Endothelial cell of umbilical vein (primary cell): ENCODE measurements at places on chromosomes 5 and 9. TPM values are rescaled to one million over a fixed set of nuclear protein-coding genes. Genes with fewer than 3 reads are reported as not detected.

The DOCK2 gene
- total RNA-seq: 0.62 and 4.8 TPM in 2 replicates

DNA sequence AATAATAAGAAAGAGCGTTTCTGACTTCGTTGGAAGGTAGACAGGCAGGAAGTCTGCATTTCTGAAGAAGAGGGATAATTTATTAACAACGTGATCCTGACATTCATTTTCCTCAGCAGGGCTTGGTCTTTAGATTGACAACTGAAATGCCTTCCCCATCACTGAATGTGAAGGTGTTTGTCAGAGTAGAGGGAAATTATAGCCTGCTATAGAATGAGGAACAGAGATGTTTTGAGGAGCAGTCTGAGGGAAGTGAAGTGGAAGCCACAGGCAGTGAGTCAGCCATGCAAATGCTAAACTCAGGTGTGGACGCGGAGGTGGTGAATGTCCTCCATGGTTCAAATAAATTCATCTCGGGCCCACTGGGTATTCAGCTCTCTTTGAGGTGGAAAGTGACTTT is 30.5 kb downstream of the C7 start:
- H3K27me3 ChIP-seq: no peaks in the 10 kb centered on the region
- no peak overlapping the region for H3K4me3 ChIP-seq
- H3K36me3 ChIP-seq: no peaks in the 10 kb centered on the region
- H3K4me1 ChIP-seq: no peaks in the 10 kb centered on the region

DNA sequence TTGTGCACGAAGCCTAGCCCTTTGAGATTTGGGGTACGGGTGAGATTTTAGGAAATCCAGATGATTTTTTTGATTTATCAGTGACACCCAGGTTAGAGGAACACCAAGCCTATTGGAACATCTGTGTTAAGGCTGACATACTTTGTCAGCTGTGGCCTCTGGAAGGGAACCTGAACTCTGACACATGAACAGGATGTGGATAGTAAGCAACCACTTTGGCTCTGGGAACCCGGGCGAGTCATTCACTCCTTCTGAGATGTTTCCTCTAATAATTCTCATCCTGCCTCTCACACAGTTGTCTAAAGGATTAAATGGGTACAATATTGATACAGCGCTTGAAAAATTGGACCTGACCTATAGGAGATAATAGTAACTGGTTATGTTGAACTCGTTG is 67.8 kb downstream of the FGF1 start:
- peak; percentile 35 for DNase-seq
- H3K4me1 ChIP-seq: no peaks in the 10 kb centered on the region
- no peak overlapping the region for H3K4me3 ChIP-seq
- H3K36me3 ChIP-seq: no peaks in the 10 kb centered on the region

The FAM153A gene
- not detected in 2 replicates for total RNA-seq

DNA sequence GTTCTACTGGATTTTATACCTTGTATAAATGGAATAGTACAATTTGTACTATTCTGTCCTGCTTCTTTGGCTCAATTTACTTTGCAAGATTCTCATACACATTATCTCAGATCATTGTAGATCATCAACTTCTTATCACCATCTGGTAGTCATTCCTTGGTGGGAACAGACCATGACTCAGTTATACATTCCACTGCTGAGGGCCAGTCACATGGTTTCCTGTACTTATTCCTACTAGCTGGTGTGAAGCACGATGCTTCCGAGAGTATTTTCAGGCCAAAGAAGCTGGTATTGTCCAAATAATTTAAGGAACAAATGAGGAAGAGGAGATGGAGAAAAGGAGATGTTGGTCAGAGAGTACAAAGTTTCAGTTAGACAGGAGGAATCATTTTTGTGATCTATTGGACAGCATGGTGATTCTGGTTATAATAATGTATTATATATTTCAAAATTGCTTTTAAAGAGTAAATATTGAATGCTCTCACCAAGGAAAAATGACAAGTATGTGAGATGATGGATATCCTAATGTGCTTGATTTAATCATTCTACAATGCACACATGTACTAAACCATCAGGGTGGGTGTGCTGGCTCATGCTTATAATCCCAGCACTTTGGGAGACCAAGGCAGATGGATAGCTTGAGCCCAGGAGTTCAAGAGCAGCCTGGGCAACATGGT is 124.1 kb downstream of the SYK start:
- no peaks in the 10 kb centered on the region for H3K27me3 ChIP-seq
- H3K36me3 ChIP-seq: no peaks in the 10 kb centered on the region
- H3K27ac ChIP-seq: no peak overlapping the region
- no peak overlapping the region for H3K4me3 ChIP-seq

DNA sequence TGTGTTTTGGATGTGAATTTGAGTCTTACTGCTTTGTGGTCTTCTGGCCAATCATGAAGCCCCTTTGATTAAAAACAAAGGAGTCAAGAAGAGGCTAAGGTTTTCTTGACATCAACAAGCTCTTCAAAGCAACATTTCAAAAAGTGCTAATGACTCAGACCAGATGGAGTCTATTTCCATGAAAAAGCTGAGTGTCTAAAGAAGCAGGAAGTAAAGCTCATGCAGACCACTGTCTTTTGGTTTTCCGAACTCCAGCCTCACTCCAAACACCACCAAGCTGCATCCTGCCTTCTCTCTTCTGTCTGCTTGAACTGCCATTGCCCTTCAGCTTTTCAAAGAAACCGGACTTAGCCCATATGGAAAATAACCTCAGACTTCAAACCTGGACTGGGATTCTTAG is 115.2 kb downstream of the PRDM6 start:
- no peaks in the 10 kb centered on the region for H3K36me3 ChIP-seq
- H3K27me3 ChIP-seq: no peaks in the 10 kb centered on the region
- DNase-seq: no peak
- no peak overlapping the region for H3K27ac ChIP-seq
- H3K4me1 ChIP-seq: no peaks in the 10 kb centered on the region
- H3K4me3 ChIP-seq: no peak overlapping the region

DNA sequence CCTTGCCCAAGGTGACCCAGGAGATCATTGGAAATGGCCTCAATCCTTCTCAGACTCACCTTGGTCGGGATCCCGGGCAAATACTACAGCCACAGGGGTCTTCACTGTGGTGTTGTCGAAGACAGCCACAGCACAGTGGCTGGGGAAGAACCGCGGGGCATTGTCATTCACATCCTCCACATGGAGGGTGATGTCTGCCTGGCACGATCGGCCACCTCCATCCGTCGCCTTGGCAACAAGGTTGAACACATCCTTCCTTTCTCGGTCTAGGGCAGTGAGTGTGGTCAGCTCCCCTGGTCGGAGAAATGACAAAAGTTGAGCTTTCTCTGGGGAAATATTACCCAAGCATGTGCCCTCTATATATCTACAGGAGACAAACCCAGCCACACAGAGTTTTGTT is 56.8 kb downstream of the FAT2 start:
- H3K4me1 ChIP-seq: no peaks in the 10 kb centered on the region
- H3K27ac ChIP-seq: no peak overlapping the region
- no peak overlapping the region for H3K4me3 ChIP-seq
- peaks cover 2% of the 10 kb centered on the region for H3K27me3 ChIP-seq
- no peak for DNase-seq
- no peaks in the 10 kb centered on the region for H3K36me3 ChIP-seq

GRCh38 chr5:124157320-124157719 is 589.1 kb downstream of the ZNF608 start:
- no peaks in the 10 kb centered on the region for H3K4me1 ChIP-seq
- DNase-seq: peak; percentile 38
- no peak overlapping the region for H3K27ac ChIP-seq
- H3K36me3 ChIP-seq: no peaks in the 10 kb centered on the region
- peak overlapping the region; percentile 23 for H3K4me3 ChIP-seq
- no peaks in the 10 kb centered on the region for H3K27me3 ChIP-seq

DNA sequence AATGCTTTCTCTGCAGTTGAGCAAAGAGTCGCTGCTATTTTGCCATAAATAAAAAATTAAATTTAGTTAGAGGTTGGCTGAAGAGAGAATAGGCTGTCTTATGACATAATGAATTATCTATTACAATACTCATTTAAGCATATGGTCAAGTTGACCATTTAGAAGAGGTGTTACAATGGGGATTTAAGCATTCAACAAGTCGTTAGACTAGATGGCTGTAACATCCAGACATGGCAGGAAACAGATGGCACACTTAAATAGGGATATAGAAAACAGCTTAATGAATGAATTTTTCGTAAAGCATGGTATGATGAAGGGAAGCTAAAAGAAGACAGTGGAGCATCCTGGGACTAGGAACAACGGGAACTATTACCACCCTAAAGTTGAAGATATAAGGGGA is 160.3 kb upstream of the PTPRD start:
- H3K27me3 ChIP-seq: no peaks in the 10 kb centered on the region
- no peak overlapping the region for H3K27ac ChIP-seq
- no peaks in the 10 kb centered on the region for H3K36me3 ChIP-seq
- no peaks in the 10 kb centered on the region for H3K4me1 ChIP-seq
- H3K4me3 ChIP-seq: no peak overlapping the region

GRCh38 chr5:123976379-123977033 is 464.5 kb downstream of the CSNK1G3 start:
- no peak for DNase-seq
- H3K4me3 ChIP-seq: no peak overlapping the region
- no peak overlapping the region for H3K27ac ChIP-seq
- H3K27me3 ChIP-seq: no peaks in the 10 kb centered on the region
- H3K4me1 ChIP-seq: no peaks in the 10 kb centered on the region
- no peaks in the 10 kb centered on the region for H3K36me3 ChIP-seq

The CCDC152 gene
- 2.1 and 2.8 TPM in 2 replicates for total RNA-seq
